GM23248 (cell line): ENCODE measurements at places on chromosomes 5 and 9.

DNA sequence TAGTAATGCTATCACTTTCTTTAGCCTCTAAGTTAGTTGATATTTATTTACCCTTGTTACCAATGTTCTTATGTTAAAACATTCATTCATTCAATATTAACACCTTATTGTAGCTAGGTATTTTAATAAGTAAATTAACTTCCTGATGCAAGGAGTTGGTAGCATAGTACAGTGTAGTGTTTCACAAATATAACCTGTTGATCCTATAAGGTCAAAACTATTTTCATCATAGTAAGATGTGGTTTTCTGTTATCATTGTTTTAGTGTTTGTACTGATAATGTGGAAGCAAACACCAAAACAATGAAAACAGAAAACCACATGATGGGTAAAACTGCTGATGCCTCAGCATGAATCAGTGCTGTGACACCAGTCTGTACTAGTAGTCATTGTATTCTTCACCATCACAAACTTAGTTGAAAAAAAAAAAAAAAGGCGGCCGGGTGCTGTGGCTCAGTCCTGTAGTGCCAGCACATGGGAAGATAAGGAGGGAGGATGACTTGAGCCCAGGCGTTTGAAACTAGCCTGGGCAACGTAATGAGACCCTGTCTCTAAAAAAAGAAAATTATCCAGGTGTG, 36.5 kb downstream of the ZCCHC7 start:
- peak; percentile 51 for DNase-seq

DNA sequence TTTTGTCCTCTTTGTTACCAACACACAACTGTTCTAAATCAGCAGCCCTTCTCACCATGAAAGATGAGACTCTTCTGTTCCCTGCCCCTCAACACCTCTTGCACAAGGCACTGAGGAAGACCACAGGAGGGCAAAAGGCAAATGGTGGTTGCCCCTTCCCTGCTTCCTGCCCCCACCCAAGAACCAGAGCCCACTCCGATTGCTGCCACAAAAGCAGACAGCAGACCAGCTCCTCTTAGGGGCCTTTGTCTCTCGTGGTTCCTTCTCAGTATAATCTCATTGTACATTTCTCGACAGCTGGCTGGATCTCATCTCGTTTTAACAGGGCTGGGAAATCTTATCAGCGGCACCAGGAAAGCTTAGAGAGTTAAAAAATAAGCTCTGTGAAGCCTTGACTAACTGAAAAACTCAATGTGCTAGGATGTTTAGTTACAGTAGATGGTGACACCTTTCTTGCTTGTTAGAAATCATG, 1.1 kb downstream of the MVB12B start:
- no peak for DNase-seq

- peak; percentile 86 for DNase-seq
These were observed 1.0 kb upstream of the TPM2 start for GRCh38 chr9:35690614-35691333.

DNA sequence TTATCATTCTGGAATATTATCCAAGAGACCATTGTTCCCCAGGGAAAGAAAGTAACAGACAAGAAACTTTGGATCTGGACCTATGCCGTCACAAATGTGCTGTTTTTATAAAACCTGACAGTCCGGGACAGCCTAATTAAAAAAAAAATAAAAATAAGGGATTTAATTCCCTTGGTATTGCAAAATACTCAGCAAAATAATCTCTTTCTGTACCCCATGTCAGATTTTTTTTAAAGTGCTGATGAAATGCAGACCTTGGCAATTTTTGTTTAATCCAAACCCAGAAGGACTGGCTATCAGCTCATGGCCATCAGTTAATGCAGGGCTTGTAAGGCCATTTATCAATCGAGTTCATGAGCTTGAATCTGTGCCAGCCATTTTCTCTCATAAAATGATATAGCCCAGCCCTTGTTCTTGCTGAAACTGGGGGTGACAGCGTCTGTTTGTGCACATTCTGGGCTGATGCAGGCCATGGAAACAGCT, 162.7 kb upstream of the S1PR3 start:
- no peak for DNase-seq

- DNase-seq: peak; percentile 32
These were observed 81.9 kb downstream of the PRR16 start for GRCh38 chr5:120545951-120546350.

DNA sequence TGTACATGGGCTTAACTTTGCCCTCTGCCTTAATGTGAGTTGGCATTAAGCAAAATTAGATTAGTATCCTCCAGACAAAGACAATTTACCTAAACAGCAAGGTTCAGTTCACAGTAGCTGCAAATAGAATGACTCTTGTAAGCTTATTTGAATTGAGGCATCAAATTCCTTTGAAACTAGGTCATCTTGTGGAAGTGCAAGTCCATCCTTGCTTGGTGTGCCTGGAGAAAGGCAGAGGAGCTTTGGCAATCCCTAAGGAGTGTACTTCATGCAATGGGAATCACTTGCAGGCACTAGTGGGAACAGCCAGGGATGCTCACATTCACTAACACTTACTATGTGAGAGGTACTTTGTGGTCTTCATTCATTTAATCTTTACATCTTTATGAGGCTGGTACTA, 118.3 kb downstream of the DRD1 start:
- peak; percentile 2 for DNase-seq

GRCh38 chr5:162323466-162323865, 255.9 kb downstream of the GABRG2 start:
- no peak for DNase-seq

GRCh38 chr5:166724284-166724683, 1567.2 kb upstream of the WWC1 start:
- no peak for DNase-seq

DNA sequence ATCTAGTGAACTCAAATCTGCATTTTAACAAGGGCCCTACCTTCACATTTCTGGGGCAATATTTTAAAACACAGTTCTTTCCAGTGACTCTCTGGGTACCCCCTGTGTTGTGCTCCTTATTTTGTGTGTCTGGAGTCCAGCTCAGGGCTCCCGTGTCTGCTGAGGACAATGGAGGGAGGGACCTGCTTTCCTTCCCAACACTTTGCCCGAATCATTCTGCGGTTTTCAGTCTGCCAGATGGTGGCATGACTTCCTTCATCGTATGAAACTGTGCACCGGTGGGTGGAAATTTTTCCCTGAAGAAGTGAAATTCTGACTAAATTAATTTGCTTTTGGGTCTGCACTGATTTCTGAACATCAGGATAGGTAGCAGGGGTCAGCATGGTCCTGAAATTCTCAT, 153.6 kb upstream of the CD180 start:
- peak; percentile 56 for DNase-seq

DNA sequence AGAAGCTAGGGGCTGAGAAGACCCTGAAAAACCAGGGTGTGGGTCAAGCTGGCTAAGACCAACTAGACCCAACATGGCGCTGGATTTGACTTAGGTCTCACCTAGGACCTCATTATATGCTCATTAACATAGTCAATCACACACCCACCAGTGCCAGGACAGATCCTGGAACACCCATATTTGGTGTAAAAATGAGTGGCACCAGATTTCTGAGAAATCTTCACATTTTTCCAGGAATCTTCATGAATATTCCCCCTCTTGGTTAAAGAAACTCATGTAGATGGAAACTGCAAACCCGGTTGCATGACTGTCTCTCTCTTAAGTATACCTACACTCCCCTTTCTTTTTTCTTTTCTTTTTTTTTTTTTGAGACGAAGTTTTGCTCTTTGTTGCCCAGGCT, 17.9 kb upstream of the RAB14 start:
- DNase-seq: no peak
